ENCODE measurements at places on chromosomes 7 and 10.
A peak's percentile ranks its signal among the peaks of the same experiment; 100 is the strongest.

DNA sequence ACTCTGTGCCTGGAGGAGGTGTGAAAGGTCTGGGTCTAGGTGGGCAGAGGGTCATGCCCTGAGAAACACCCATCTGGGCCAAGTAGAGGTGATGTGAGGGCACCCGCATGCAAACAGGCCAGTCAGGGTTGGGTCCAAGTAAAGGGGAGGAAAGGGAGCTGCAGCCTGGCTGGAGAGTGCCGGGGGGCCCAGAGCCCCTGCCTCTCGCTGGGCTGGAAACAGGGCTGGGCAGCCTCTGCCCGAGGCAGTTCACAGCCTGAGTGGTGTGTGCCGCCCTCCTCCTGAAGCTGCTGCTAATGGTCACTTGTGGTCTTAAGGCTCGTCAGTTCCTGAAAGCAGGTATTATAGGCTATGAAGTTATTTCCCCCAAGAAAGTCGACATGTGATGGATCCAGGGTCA, 7.3 kb downstream of the CYP2E1 start:
- DNase-seq: no peak

DNA sequence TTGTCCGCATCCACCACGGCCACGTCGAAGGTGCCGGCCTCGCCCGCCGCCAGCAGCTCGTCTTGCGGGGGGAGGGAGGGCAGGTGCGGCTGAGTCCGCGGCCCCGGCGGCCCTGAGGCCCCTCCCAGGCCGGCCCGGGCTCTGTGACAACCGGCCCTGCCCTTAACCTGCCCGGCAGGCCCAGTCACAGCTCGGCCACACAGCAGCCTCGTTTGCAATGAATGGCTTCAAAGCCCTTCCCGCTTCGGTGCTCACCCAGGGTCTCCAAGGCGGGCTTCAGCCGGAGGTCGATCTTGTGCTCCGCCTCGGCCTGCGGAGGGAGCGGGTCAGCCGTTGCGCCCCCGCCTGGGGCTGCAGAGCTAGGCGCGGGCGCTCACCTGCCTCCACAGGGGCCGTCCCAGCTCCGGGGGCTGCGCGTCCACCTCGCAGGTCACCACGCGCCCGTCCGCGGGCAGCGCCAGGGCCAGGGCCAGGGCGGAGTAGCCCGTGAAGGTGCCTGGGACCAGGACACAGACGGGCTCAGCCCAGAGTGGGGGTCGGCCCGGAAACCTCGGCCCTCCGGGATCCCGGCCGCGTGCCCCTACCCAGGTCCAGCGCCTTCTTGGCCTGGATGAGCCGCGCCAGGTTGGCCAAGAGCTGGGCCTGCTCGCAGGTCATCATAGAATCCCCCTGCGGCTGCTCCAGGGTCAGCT, 928 bp downstream of the COMTD1 start:
- peak; percentile 52 for DNase-seq

DNA sequence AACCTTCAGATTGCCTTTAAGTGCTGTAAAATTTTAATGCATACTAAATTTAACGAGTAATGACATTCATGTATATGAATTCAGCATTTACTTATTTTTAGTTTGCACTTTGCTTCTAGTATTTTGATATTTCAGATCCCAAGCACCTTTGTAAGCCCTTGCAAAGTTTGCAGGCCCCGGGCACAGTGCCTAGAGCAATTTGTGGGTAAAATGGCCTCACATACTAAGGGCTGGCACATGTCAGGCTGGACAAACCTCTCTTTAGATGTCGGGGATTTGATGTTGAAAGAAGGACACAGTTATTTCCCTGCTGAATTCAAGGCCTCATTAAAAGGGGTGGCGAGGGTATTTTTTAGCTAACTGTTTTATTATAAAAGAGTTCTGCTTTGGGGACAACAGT, 270.3 kb upstream of the HABP2 start:
- DNase-seq: no peak

GRCh38 chr7:111004310-111004901, 86.5 kb upstream of the LRRN3 start:
- no peak for DNase-seq

GRCh38 chr10:112803961-112804401, 146.1 kb upstream of the TCF7L2 start:
- DNase-seq: no peak
